GM12878 (cell line): ENCODE measurements at places on chromosomes 4 and X.

DNA sequence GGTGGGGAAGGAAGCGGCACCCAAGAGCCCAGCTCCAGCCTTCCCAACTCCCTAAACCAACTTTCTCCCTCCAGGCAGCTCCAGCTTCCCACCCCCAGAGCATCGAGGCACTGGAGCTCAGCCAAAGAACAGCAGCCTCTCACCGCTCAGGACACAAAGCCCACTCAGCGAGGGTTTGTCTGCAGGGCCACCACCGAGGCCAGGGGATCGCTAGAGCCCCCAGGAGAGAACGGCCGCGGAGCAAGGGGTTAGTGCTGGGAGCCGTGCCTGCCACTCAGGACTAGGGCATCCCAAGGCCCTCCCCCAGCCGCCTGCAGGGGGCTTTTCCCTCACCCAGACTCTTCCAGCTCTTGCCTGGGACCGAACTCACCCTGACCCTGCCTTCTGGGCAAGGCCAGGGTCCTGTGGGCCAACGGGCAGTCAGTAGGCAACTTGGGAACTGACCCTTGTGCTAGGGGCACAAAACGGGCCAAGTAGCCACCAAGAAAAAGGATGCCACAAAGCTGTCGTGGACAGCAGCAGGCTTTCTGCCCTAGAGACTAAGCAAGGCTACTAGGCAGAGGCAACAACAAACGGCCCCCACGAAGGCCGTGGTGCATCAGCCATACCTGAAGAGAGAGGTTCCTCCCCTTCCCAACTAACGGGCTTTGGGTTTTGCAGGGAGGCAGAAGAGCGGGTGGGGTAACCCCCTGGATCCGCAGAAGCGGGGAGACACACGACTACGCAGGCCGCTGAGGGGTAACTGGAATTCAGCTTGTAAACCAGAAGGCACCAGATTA lies 2.3 kb downstream of the HCFC1 start:
- no peak for DNase-seq

DNA sequence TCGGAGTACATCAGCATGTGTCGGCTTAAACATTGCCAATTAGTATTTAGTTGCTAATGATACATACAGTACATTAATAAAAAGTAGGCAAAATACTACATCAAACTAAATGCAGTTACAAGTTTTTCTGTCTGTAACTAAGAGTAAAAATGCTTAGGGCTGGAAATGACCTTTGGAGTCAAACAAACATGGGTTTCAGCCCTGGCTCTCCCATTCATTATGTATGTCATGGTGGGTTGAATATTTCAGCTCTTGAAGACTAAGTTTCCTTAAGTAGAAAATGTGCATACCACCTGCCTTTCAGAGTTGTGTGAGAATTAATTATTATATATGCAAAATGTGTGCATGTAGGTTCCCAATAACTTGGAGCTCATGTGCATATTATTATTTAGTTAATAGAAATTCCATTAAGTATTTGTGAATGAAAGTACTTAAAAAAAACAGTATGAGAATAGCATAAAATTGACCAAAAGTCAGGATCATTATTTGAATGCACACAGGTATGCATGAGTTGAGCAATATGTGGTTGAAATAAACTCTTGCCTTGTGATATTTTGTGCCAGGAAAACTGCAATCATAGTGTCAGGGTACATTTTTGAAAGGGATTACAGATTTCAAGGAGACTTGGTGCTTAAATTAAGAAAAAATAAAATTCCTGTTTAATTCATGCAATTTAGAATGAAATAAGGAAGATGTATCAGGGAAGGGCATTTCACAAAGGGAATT lies 2048.7 kb downstream of the PCDH7 start:
- DNase-seq = no peak

GRCh38 chr4:25101836-25102235 lies 58.4 kb downstream of the SEPSECS start:
- DNase-seq = no peak

DNA sequence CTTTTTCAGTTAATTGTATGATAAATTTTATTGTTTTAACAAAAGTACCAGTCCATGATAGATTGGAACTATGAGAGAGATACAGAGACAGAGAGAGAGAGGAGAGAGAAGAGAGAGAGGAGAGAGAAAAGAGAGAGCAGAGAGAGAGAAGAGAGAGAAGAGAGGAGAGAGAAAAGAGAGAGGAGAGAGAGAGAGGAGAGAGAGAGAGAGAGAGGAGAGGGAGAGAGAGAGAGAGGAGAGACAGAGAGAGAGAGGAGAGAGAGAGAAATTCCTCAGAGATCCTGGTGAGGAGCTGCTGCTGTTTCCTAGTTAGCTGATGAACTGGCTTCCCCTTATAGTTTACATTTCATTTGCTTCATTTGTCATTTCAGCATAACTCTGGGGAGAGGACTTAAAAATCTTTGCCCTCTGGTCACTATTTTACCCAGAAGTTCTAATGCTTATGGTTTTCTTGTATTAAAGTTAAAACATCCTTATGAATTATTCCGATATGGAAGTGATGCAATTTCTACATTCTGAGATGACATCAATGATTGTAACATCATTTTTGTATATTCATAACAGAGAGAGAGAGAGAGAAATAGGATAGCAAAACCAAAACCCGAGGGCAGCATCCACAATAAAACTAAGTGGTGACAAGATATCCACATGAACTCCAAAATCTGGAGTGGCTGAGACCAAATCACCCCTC lies 10.8 kb downstream of the CTAG1A start:
- no peak for DNase-seq

- DNase-seq = no peak
These were observed 191.1 kb upstream of the NEIL3 start for GRCh38 chr4:177118596-177118995.

DNA sequence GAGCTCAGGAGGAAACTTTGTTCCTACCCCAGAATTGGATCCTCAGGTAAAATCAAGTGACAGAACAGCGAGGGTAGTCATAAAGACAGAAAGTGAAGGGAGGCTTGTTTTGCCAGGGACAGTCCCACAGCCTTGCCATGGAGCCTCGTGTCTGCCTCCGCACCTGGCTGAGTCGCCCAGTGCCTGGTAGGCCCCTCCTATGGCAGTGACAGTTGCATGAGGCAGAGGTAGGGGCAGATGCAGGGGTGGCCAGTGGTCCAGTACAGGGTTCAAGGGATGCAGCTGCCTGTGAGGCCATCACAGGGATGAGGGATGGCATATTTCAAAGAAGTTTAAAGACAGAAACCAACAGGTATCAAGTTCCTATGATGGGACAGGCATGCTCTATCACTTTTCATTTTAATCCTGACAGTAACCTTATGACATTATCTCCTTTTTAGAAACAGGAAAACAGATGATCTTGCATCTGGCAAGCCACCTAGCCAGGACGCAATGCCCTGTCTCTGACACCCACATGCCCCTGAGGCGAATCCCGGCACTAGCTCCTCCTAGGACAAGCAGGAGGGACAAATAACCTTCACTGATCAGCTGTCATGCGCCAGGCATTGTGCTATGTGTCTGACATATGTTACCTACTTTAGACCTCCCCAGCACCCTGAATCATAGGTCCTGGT lies 127.4 kb upstream of the ENPP6 start:
- DNase-seq = no peak
